ENCODE measurements at places on chromosomes 13 and 19.
A peak's percentile ranks its signal among the peaks of the same experiment; 100 is the strongest.

DNA sequence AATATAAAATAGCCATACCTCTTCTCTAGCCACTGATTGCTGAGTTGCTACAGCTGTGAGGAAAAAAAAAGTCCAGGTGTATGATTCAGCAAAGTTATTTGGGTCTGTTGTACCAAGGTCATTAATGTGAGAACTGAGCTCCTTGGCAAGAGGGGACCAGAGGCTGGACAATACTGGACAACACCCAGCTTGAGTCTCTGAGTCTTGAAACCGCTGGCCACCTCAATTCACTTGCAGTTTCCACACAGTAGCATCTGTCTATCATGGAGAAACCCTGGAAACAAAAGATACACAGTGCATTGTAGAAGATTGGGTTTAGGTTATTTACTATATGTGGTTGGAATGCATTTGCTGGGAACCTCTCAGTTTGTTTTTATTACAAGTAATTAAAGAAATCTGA, 60.4 kb downstream of the WDFY2 start:
- DNase-seq, result no peak

- DNase-seq, result no peak
Observed at GRCh38 chr13:97999653-98000052, 46.2 kb downstream of the IPO5 start.

DNA sequence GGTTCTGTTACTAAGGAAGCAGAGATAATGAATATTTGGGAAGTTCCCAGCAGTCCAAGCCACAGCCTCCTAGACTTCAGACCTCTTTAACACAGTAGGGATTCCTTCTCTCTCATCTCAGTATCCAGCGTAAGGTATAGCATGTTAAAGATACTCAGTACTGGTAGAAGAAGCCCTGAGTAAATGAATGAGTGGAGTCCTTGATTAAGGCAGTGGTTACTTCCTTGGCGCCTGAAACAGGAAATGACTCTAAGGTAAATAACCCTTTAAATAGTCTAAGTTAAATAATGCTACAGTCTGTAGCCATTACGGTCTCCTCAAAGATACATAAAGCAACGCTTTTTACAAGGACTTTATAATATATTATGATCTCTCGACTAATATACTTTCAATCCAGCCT, 650.8 kb upstream of the MIR17HG start:
- DNase-seq, result no peak

DNA sequence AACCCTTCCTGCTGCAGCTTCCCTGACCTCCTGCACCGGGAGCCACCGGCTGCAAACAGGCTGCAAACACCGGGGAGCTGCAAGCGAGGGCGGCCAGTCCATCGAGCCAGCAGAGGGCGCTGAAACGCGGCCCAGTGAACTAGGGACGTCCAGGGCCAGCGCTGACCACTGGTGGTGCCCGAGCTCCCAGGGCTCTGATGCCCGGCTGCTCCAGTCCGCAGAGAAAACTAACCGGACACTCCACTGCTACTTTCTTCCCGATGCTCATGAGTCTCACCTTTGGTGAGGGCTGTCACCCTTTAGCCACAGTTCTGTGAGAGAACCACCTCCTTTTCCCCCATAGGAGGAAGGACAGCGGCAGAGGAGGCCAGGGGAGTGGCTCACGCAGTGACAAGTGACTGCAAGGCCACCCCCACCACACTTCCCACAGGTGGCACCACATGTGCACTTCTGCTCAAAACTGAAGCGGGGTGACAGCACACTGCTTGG, 82.8 kb upstream of the MTIF3 start:
- DNase-seq, result peak; percentile 40

DNA sequence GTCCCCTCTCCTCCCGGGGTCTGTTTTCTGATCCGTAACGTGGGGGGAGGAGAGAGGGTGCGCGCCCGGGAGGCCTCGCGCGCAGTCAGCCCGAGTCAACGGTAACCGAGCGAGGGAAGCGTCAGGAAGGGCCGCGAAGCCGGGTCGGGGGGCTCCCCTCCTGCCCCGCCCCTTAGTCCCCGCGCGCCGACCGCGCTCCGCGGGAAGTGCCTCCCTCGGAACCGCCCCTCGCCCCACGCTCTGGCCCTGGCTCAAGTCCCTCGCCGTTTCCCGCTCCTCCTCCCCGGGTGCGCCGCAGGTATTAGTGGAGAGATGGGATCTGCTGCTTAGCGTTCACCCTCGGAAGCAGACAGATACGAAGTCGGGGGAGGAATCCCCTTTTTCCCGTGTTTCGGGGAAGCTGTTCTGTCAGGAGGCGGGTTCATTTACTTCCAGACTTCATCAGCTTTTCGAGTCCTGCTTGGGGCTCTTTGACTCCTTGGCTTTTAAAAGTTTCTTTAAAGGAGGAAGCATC, 770 bp downstream of the HNRNPM start:
- DNase-seq, result no peak
